ENCODE measurements at places on chromosomes 12 and 14. TPM values are rescaled to one million over a fixed set of nuclear protein-coding genes. Genes with fewer than 3 reads are reported as not detected.

Gene CLEC6A
- total RNA-seq: not detected

Gene ALDH6A1
- 53.0 TPM for total RNA-seq

Gene CEP170B
- total RNA-seq: 24.6 TPM

Gene GALNT6
- 3.5 TPM for total RNA-seq

Gene SPPL3
- total RNA-seq: 20.2 TPM

Gene HPD
- not detected for total RNA-seq

Gene OR6C65
- total RNA-seq: not detected

Gene TMEM233
- 0.57 TPM for total RNA-seq

Gene FOXA1
- total RNA-seq: not detected

Gene GPR84
- total RNA-seq: 0.54 TPM

Gene SYNDIG1L
- total RNA-seq: 0.47 TPM

Gene KRT78
- total RNA-seq: 9.5 TPM

Gene TTC9
- 7.3 TPM for total RNA-seq

DNA sequence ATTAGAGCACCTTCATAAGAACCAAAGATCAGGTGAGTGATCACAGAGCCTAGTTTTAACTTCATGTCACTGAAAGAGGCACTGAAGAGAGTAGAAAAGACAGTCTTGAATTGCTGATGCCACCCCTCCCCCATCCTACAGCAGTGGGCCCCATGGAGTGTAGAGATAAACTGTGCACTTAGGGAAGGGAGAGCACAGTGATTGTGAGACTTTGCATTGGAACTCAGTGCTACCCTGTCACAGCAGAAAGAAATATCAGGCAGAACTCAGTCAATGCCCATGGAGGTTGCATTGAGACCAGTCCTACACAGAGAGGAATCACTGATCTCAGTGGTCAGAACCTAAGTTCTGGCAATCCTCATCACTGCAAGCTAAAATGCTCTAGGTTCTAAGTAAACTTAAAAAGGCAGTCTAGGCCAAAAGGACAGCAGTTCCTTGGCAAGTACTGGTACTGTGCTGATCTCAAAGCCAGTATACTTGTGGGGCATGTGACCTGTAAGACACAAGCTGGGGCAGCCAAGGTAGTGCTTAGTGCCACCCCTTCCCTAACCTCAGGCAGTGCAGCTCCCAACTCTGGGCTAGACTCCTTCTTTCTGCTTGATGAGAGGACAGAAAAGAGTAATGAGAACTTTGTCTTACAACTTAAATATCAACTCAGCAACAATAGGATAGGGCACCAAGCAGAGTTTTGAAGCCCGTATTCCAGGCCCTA lies 94.1 kb downstream of the FSCB start:
- ATAC-seq: no peak

DNA sequence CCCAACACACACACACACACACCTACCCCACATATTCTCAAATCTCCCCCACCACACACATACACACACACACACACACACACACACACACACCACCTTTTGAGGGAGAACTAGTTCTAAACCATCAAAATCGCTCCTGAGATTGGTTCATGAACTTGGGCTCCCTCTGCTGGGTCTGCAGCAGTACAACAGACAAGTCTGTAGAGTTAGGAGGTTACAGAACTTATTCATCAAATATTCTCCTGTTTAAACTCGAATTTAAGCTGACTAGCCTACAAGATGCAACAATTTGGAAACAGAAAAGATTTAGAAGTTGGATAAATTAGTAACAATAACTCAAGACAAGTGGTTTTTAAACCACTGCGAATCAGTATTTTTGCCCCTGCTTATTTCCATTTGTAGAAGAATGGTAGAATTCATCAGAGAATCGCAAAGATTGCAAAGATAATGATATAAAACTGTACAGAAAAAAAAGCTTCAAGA lies 136.4 kb upstream of the USP15 start:
- no peak for ATAC-seq

- ATAC-seq: no peak
Observed at GRCh38 chr14:39434401-39434800, 2.2 kb upstream of the FBXO33 start.

DNA sequence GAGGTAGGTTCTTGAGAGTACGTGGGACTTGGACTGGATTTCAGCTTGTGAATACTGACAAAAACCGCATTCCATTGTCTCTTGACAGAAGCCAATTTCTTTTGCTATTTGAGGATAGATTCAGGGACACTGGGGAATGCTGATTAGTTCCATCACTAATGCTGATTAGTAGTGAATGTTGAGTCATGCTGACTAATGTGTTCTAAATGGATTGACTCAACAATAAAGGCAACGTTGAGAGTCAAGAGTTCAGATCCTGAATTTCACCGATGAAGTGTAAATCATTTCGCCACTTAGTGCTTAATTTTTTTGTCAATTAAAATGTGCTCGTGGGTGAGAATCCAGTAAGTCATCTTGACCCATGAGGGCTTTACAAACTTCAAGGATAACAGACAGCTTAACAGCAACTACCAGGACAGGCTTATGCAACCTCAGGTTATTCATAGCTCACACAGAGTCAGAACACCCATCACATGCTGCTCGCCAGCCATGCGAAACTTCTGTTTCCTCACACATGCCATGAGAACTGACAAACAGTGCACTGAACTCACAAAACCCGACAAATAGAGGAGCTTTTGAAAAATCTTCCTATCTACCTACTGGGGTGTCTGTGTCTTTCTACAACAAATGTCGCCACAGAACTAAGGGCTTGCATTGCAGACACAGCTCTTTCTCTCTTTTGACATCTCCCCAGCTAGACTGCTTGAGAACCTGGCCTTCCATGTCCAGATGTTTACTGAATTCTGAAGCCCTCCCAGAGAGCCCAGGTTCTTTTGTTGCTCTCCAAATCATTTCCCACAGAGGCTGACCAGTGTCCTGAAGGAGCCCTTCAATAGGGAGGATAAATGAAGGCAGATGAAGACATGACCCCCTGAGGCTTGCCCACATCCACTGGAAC lies 316.4 kb downstream of the ZFP36L1 start:
- ATAC-seq: peak; percentile 88

- ATAC-seq: no peak
Observed at GRCh38 chr14:79186523-79186922, 1016.4 kb downstream of the NRXN3 start.

GRCh38 chr12:105580821-105581352 lies 250.4 kb downstream of the C12orf75 start:
- ATAC-seq: peak; percentile 39

GRCh38 chr14:22427771-22428231 lies 161.2 kb downstream of the DAD1 start:
- ATAC-seq: peak; percentile 90

DNA sequence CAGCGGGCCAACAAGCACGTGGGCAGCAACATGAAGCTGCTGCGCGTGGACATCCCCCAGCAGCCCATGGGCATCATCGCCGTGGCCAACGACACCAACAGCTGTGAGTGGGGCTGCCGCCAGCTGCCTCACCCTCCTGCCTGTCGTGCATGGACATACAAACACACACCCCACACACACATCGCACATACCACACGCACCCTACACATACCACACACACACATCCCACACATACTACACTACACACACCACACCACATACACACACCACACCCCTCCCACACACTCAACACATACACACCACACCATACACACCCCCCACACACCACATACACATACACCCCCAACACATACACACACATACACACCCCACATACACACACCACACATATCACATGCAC lies 25.2 kb upstream of the NXPH4 start:
- ATAC-seq: no peak

DNA sequence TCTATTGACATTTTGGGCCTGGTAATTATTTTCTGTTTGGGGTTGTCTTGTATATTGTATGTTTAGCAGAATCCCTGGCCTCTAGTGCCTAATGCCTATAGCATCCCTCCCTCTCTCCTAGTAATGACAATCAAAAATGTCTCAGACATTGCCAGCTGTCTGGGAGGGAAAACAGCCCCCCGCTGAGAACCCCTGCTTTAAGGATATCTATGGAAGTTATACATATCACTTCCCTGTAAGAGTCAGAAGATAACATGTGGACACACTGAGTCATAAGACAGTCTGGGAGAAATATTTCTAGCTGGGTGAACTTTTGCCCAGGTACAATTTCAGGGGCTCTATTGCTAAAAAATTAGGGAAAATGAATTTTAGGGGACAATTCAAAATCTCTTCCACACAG lies 255.0 kb downstream of the PAWR start:
- no peak for ATAC-seq

GRCh38 chr14:101780390-101780789 lies 18.9 kb downstream of the PPP2R5C start:
- no peak for ATAC-seq

- no peak for ATAC-seq
Observed at GRCh38 chr14:61636291-61636690, 59.0 kb upstream of the HIF1A start.

GRCh38 chr12:94429633-94430032 lies 30.0 kb downstream of the CEP83 start:
- no peak for ATAC-seq

DNA sequence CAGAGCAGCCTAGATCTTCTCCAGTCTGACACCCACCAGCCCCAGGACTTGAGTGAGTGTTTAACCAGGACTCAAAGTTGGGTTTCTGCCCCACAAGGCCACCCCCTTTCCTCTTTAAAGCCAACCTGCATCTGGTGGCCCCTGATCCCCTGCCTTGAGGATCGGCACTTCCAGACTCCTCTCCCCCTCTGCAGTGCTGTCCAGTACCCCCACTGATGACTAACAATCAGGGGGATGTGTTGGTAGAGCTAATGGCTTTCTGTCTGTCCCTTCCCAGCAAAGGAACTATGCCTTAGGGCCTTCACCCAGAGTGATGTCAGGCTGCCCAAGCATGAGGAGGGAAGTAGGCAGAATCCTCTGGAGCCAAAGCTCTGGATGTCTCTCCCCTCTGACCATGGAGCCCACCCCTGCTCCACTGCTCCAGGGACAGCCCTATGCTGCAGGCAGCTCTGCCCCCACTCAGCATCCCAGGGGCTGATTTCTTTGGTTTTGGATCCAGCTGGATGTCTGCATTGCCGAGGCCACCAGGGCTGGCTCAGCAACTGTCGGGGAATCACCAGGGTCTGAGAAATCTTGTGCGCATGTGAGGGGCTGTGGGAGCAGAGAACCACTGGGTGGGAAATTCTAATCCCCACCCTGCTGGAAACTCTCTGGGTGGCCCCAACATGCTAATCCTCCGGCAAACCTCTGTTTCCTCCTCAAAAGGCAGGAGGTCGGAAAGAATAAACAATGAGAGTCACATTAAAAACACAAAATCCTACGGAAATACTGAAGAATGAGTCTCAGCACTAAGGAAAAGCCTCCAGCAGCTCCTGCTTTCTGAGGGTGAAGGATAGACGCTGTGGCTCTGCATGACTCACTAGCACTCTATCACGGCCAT lies 42.9 kb downstream of the DAD1 start:
- ATAC-seq: no peak

GRCh38 chr12:94205822-94206221 lies 57.4 kb downstream of the PLXNC1 start:
- ATAC-seq: no peak

GRCh38 chr12:48291511-48291910 lies 59.2 kb downstream of the ZNF641 start:
- no peak for ATAC-seq

DNA sequence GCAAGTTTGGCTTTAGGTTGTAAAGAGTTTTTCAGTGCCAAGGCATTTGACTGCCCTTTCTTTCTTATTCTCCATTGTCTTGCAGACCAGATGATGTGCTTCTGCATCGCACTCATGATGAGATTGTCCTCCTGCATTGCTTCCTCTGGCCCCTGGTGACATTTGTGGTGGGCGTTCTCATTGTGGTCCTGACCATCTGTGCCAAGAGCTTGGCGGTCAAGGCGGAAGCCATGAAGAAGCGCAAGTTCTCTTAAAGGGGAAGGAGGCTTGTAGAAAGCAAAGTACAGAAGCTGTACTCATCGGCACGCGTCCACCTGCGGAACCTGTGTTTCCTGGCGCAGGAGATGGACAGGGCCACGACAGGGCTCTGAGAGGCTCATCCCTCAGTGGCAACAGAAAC lies 64.3 kb downstream of the KCNMB4 start:
- ATAC-seq: no peak

GRCh38 chr12:132747395-132747794 lies 14.2 kb downstream of the ANKLE2 start:
- no peak for ATAC-seq

DNA sequence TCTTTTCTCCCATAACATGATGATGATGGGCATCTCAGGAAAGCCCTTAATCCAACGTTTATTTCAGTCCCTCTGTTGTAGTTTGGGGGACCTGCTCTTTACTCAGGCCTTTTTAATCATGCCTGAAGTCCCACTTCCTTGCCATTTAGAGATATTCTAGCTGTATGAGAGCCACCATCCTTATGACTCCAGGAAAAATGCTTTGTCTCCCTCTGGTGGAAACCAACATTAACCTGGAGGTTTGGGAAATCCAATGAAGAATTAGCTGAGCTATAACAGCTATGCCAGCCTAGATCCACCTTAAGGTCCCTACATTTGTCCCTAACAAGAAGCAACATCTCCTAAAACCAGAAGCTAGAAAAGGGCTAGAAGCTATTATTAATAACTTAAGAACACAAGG lies 1399.1 kb downstream of the LRFN5 start:
- ATAC-seq: no peak

- no peak for ATAC-seq
Observed at GRCh38 chr14:101932673-101933072, 31.7 kb upstream of the DYNC1H1 start.

GRCh38 chr12:72074065-72074464 lies 135.4 kb downstream of the TPH2 start:
- no peak for ATAC-seq

DNA sequence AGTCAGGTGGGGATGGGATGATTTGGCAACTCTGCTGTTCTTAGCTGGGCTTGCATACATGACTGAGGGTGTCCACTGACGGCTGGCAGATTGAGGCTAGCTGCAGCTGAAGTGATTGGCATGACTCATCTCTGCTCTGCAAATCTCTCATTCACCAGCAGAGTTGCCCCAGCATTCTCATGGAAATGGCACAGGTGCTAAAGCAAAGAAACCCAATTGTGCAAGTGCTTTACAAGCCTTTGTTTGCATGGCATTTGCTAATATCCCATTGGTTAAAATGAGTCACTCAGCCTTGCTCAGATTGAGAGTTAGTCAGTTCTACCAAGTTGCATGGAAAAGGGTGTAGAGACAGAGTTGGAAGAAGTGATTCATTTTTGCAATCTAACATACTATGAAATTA lies 389.7 kb upstream of the FAR2 start:
- ATAC-seq: no peak

- peak; percentile 43 for ATAC-seq
Observed at GRCh38 chr14:42214981-42215491, 608.4 kb downstream of the LRFN5 start.

All from gastroesophageal sphincter (tissue), 4 donors.